ENCODE measurements at places on chromosomes 3 and 15.

- no peak for DNase-seq
Observed at GRCh38 chr3:33915796-33916546, 117.5 kb downstream of the PDCD6IP start.

- no peak for DNase-seq
Observed at GRCh38 chr3:194072691-194073279, 63.2 kb upstream of the HES1 start.

DNA sequence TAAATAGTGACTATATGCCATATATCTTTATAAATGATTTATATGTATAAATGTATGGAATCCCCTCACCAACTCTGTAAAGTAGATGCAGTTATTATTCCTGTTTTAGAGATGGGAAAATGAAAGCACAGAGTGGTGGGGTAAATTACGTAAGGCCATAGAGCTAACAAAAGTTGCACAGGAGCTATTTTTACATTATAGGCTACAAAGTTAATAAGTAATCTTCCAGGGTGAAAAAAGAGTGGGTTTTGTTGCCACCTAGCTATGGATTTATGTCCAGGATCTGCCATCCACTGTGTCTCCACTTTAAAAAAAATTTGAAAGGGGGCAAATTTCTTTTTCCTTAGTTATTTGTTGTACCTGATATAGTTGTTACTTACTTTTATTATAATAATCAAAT is 235.7 kb downstream of the MCTP2 start:
- DNase-seq, result no peak

DNA sequence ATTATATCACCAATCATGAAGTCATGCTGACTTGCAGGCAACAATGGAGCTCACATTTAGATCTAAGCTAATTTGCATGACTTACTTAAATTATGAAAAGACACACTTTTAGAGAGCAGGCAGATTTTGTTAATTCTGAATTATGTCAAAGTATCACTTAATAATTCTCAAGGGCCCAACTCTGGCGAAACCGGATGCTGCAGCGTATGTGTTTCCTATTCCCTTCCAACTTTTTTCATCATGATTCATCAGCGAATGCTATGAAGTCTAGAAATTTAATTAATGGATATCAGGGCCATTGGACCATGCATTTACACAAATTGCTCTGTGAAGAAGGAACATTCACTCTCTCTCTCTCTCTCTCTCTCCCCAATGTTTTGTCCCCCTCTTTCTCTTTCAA is 63.5 kb upstream of the GOLGA8A start:
- no peak for DNase-seq

GRCh38 chr15:39947401-39948197 is 13.7 kb downstream of the EIF2AK4 start:
- DNase-seq, result no peak

DNA sequence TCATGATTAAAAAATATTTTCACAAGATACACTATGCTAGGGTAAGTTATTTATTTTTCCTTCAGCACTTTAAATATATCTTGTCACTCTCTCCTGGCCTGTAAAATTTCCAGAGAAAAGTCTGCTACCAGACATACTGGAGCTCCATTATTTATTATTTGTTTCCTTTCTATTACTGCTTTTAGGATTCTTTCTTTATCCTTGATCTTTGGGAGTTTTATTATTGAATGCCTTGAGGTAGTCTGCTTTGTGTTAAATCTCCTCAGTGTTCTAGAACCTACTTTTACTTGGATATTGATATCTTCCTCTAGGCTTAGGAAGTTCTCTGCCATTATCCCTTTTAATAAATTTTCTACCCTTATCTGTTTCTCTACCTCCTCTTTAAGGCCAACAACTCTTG is 142.0 kb upstream of the TGFBR2 start:
- DNase-seq, result no peak

GRCh38 chr15:74134387-74135027 is 4.1 kb downstream of the ISLR2 start:
- no peak for DNase-seq

DNA sequence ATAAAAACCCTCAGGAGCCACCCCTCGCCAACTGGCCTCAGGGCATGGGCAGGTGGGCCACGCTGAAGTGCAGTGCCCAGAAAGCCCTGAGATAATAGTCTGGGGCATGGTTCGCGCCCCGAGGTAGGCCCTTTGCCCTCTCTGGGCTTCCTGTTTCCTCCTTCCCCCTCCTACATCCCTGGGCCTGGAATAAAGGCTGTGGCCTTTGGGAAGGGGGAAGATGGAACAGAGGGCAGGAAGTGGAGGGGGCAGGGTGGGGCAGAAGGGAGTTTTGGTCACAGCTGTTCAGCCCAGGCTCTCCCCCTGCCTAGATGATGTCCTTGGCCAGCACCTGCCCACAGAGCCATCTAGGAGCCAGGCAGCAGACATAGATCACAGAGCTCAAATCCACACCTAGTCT is 11.3 kb downstream of the CSRNP1 start:
- DNase-seq, result no peak

DNA sequence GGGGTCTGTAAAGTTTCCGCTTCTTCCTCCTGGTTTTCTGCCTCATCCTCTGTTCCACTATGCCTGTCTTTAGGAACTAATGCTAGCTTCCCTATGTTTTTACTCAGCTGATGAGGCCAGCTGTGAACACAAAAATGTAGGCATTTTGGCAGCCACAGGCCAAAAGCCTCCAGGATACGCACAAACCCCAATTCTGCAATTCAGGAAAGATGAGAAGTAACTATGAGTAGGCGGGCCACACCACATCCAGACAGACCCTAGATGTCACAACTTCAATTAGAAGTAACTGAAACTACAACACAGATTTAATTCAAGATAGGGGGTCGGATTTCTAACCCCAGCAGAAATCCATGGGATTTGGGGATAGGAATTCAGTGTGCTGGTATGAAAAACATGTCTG is 11.9 kb downstream of the CA12 start:
- DNase-seq, result no peak

GRCh38 chr3:112755845-112756613 is 90.6 kb downstream of the CD200R1L start:
- DNase-seq, result no peak

GRCh38 chr3:117728226-117728625 is 1018.6 kb downstream of the TUSC7 start:
- DNase-seq, result no peak

DNA sequence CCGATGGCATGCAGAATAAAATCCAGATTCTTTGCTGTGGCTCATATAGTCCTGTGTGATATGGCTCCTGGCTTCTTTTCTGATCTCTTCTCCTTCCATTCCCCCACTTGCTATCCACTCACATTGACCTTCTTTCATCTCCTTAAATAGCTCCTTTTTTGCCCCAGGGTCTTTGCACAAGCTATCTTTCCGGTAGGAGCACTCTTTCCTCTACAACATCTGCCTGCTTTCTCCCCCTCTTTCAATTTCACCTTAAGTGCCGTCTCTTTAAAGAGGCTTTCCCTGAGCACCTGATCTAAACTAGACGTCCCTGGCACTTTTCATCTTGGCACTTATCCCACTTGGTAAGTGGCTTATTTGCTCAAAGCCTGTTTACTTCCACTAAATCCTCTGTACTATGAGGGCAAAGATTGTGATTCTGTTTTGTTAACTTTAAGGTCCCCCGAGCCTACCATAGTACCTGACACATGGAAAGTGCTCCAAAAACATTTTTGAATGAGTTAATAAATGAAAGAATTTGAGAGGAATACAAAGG is 323.3 kb upstream of the TLE3 start:
- no peak for DNase-seq

DNA sequence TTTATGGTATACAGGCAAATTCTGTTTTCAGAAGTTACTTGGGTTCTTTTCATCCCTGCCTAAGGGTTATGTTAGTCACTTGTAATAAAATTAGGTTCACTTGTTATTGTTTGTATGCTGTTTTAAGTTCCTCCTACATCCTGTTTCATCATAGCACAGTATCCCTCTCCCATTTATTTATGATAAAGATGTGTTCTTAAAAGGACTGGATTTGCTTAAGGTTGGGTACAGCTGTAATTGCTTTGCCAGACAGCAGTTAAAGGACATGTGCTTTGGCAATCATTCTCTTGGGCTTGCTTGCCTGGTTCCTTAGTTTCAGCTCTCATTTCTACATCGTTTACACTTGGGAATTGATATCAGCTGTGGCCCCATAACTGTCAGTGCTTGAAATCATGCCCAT is 11.7 kb downstream of the ATP2C1 start:
- DNase-seq, result no peak

DNA sequence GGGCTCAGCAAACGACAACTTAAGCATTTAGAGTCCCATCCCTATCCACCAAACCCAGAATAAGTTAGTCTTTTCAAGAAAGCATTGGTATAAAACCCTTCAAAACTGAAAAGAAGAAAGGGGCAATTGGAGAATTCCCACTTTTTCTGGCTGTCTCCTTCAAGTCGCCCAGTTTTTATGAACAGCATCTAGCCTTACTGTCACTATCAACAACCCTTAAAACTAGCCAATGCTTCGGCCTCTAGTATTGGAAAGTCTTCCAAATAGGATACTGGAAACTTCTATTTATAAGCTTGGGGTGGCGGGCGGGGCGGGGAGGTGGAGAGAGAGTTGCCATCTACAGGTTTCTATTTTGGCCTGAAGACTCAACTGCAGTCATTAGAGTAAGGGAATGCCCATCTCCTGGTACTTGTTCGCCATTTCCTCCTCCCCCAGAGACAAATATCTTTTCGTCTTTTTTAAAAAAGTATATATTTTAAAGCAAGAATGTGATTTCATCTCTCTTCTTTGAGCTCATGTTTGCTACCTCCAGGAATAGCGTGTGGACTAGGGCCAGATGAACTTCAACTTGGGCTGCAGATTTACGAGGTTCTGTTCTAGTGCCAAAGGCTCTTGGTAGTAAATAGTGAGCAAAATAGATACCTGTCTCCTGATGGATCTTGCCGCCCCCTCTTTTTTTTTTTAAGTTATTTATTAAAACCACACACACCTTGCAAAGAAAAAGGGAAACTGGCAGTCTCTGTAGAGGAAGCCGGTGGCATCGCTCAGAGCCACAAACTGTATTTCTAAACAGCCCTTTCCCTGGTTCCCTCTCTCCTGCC is 2.7 kb downstream of the BCL6 start:
- no peak for DNase-seq

DNA sequence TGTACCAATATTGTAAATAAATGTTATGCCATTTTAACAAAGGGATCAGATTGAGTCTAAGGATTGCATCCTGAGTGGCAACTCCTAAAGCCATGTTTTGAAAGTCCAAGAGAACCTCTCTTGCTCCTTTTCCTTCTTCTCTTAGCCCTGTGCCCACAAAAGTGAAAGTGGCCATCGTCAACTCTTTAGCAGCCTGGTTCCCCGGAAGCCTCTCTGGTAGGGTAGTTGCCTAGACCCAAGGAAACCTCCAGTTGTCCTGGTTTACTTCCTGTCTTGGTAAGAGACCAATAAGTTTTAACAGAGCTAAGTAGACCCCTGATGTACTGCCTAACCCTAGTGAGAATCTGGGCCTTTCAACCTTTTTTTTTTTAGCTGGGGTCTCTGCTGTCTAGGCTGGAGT is 10.2 kb upstream of the ITPKA start:
- no peak for DNase-seq

DNA sequence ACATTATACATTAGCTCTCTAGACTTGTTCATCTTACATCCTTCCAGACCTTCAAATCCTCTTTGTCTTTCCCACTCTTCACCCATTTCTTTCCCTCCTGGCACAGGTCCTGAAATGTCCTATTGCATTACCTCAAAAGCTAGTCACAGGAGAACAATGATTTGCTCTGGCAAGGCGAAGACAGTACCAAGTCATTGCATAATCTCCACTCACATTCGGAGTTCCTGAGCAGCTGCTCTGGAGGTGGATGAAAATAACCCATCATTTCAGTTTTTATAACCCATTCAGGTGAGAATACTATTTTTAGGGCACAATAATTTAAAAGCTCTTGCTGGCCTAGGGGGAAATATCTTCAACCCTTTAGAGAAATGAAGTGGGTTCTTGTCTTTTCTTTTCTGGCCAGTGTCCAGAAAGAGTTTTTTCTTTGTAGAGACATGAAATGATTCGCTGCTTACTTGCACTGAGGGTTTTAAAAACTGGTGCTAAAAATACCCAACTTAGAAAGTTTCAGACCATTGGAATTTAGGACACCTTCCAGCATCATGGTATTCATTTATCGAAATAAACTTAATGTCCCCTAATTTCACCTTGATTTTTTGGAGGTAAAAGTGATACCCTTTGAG is 23.4 kb upstream of the DYNC1LI1 start:
- DNase-seq, result no peak

DNA sequence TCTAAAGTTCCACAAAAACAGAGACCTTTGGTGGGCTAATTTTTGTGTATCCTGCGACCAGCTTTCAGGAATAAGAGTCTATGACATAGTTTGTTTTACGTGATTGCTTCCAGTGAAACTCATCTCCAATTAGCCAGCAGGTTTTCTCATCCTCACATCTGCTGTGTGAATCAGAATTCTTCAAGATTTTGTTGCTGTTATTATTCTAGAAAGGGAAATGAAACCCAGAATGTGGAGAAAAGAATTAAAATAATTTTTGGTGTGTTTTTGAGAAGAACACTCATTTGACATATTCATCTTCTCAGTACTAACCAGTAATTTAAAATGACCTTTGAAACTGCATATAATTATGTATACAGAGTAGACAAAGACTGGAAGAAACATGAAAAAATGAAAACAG is 175.9 kb downstream of the USP13 start:
- DNase-seq, result no peak

- no peak for DNase-seq
Observed at GRCh38 chr15:79549196-79549595, 117.1 kb downstream of the MINAR1 start.

GRCh38 chr3:133820129-133820528 is 14.5 kb downstream of the SRPRB start:
- no peak for DNase-seq

- no peak for DNase-seq
Observed at GRCh38 chr3:8784676-8785435, 15.4 kb upstream of the OXTR start.

DNA sequence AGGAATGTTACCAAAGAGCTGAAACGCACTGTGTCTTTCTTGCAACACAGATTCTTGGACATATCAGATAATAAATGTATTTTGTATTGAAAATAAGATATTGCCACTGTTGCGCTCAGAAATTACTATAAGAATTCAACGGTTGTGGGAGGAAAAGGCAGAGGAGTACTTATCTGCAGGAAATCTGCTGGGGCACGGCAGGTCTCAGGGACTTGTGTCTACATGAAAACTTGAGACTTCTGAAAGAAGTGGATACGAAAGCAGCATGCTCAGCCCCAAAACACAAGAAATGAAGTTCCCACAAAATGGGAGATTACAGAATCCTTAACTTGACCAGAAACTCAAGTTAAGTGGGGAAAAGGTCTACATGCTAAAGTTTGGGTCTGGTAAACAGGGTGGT is 86.5 kb downstream of the IGSF11 start:
- DNase-seq, result no peak

DNA sequence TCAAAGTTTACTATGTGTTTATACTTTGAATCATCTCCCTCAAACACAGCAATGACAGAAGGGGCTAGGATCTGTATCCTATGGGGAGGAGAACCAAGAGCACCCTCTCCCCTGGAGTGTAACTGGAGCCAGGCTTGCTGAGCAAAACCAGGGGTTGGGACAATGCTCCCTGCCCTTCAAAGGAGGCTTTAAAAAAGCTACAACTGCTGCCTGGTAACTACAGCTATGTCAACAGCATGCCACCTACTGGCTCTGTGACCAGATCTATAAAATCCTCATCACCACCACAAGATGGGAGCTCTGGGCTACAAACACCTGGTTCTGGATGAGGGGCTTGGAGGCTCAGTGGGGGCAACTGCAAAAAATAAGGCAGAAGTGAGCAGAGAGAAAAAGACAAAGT is 61.9 kb downstream of the ANO10 start:
- DNase-seq, result no peak
